ENCODE measurements at places on chromosomes 7 and 10.

DNA sequence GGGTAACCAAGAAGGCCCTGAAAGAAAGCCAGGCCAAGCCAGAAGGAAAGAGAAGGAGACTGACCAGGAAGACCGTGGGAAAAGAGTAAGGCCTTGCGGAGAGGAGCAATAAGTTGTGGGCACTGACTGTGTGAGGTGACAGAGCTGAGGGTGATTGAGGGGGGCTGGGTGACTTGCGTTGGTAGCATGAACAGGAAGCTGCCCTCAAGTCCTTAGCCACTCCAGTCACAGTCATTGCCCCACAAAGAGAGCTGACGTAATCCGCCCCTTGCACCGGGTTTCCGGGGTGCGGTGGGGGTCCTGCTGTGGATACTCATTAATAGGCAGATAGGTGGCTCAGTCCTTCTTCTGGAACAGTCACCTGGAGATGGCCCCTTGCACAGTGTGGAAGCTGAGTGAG lies 16.1 kb upstream of the DMBT1 start:
- DNase-seq = no peak

DNA sequence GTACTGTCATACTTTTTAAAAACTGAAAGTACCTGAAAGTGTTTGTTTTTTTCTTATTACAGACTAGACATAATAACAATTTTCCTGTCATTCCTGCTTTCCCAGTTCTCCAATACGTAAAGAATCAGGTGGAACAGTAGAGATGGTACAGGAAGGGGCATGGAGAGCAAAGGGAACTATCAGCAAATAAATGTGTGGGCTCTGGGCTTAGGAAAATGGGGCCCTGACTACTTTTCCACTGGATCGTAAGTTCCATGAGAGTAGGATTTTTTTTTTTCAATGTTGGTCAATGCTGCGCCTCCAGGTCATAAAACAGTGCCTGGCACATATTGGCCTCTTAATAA lies 15.2 kb upstream of the FAS start:
- DNase-seq = no peak

DNA sequence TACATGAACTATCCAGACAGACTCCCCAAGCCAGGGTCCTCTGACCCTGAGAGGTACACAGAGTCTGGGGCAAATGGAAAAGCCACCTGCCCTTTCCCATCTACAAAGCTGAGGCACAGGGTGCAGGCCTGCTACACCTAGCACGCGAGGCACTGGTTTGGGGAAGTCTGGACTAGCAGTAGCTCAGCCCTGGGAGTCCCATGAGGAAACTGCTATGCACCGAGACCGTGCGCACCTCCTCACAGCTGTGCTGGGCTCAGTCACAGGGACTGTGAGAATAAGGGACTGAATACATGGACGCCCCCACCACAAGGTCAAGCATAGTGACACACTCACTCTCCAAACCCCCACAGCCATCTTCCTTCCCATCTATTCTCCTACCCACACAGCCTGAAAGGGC lies 8.2 kb downstream of the MAT1A start:
- no peak for DNase-seq

- no peak for DNase-seq
Measured at GRCh38 chr7:158409816-158410330, 177.8 kb downstream of the PTPRN2 start.

GRCh38 chr10:46094931-46095750 lies 49.1 kb upstream of the MSMB start:
- DNase-seq = no peak

GRCh38 chr10:132987671-132988571 lies 45.6 kb upstream of the CFAP46 start:
- DNase-seq = no peak

GRCh38 chr10:21463436-21463835 lies 62.0 kb downstream of the SKIDA1 start:
- no peak for DNase-seq

DNA sequence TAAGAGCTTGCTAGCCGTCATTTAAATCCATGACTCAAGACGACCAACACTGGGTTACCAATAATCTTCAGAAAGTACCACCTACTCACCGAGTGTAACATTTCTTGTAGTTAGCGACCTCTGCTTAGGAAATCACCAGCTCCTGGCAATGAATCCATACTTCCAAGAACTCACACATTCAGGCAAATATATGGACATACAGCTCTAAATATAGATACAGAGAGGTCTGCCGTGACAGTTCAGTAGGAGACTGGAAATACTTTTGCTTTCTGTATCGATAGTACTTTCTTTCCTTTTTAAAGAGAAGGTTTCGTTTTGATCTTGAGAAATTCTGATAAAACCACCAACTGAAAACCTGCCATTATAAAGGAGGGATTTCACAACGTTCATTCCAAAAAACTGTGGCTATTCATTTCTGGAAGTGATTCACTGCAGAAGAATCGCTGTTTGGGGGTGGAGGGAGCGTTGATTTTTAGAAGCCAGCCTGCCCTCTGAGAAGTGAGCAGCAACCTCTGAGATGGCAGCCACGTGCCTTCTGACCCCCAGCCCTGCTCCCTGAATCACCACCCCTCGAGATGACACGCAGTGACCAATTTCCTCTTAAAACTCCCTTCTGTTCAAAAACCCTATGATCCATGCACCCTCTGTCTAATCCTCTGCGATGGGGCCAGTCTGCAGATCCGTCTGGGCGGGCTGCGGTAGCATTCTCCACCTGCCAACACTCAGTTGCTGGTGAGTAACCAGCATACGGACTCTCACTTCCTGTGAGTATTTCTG lies 179.0 kb upstream of the KLF14 start:
- peak; percentile 73 for DNase-seq

Measured in activated gamma-delta T cell treated with anti-CD3 and anti-CD28 coated beads, Interleukin-2, amount 50 U/mL, for 16 hours (primary cell).